ENCODE measurements at places on chromosomes 5 and 9.

DNA sequence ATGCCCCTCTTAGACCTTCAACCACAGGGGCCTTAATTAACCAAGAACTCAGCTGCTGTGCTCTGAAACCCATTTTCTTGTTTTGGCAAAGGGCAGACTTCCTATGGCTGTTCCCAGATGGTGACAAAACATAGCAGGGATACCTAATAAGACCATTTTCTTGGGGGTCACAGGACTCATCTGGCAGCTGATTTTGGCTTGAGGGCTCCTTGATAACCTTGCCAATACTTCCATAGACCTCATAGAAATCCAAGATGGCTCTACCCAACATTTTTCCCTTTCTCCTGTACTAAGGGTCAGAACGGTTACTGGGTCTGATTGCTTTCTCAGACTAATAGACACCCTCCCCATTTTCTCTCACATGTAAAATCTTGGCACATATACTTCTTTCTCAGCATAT lies 757.7 kb upstream of the SEMA6A start:
- DNase-seq = no peak

- no peak for DNase-seq
Observed at GRCh38 chr5:136040746-136041415, 12.1 kb downstream of the TGFBI start.

GRCh38 chr5:14414007-14414406 lies 167.6 kb upstream of the OTULINL start:
- DNase-seq = no peak

DNA sequence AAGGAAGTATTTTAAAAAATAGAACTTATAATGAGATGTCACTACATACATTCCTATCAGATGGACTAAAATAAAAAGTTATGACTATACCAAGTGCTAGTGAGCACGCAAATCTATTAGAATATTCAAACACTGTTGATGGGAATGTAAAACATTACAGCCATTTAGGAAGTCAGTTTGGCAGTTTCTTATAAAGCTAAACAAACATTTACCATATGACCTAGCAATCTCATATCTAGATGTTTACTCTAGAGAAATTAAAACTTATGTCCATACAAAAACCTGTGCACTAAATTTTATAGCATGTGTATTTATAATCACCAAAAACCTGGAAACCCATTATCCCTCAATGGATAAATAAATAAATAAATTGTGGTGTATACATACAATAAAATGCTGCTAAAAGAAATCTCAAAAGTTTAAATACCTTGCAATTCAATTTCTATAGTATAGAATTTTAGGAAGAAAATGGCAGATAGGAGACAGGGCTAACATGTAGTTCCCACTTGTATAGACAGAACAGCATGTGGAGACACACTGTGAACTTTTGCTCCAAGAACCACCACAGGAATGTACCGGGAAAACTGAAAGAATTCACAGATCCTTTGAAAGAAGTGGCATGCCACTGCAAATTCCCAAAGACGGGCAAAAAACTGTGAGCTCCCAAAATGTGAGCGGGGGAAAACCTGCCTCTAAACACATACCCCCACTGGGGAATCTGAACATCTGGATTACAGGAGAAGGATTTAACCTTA lies 174.6 kb upstream of the SPEF2 start:
- no peak for DNase-seq

DNA sequence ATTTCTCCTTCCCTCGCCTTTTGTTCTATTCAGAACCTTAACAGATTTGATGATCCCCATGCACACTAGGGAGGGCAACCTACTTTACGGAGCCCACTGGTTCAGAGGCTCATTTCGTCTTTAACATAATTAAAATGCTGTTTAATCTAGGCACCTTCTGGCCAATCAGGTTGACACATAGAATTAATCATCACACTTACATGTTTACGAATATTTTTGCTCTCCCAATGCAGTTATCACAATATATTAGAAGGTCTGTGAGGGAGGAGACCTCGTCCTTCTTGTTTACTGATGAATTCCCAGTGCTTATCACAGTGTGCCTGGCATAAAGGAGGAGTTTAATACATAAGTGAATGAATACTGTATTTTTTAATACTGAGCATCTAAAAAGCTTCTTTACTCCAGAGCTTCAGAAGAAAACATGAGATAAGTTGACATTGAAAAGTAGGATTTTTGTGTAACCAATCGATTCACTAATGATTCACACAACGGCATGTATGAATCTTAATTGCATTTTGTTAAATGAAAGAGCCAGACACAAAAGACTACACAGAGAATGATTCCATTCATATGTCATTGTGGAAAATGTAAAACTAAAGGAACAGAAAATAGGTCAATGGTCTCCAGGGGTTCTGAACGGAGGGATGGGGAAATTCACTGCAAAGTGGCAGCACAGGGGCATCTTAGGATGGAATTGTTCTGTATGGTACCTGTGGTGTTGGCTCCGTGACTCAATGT lies 78.6 kb upstream of the VCAN start:
- DNase-seq = no peak

DNA sequence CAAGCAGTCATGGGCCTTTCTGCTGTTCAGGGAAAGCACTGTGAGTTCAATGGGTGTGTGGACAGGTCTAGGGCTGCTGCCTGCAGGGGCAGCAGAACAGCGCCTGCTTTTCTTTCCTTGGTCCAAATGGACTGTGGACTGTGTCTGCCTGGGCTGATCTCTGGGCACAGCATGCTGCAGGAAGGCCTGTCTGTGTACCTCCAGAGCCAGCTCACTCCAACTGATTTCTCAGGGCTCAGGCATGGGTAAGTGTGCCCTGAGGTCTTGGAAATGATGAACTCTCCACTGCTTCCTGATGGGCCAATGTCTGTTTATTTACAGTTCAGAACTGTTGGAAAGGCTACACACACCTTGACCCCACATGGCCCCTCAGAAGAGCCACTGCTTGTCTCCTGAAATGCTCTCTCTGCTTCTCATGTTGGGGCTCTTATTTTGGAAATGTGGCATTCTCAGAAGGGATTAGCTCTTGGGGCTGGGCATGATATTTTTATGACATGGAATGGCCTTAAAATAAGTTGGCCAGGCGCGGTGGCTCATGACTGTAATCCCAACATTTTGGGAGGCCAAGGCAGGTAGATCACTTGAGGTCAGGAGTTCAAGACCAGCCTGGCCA lies 27.0 kb downstream of the SLC22A4 start:
- no peak for DNase-seq

- no peak for DNase-seq
Observed at GRCh38 chr5:147591120-147591519, 81.3 kb upstream of the DPYSL3 start.

- no peak for DNase-seq
Observed at GRCh38 chr5:74994826-74995225, 57.5 kb downstream of the GCNT4 start.

DNA sequence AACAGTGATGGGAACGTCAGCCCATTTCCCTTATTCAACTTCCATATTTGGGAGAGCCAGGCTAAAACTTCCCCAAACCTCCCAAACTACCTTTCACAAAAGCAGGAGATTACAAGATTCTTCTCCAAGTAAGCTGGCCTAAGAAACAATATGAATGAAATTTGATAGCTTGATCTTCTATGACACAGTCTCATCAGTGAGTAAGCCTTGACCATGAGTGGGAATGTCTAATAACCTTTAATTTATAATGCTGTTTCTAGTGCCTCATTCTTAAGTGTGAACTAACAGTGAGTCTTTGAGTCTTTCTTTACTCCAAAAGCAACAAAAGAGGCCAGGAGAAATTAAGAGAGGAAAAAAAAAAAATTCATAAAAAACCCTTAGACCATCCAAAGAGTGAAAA lies 1379.9 kb downstream of the EFNA5 start:
- no peak for DNase-seq

DNA sequence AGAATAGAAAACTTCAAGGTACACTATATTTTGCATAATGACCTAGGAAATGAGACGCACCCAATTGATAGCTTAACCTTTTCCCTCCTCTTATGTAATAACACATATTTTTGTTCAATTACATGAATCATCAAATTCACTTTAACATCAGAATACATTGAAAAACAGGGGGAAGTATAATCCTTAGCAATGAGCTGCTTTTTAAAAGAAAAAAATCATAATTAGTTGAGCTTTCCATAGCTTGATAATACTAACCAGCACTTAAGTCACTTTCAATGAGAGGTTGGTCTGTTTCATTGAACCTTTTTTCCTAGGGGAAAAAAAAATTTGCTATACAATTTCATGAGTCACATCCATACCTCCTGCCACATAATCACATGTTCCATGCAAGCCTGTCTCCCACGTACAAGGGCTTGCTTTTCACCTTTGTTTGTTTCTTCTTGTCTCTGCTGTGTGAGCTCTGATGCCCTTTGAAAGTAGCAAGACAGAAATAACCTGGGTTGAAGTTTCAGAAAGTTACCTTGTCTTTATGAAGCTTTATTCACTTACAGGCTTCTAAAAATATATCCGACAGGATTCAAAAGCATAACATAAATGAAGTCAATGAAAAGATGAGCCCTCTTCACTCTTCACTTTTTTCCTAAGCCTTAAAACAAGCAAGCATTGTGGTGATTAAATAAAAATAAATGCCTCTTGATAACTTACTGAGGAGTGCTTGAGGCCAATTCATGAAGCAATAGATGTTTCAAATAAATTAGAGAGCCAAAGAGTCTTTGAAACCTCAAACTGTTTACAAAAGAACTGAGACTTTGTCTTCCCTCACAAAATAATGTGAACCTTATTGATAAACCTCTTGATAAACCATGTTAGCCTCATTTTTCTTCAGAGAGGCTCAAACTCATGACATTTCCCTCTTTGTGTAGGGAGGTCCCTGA lies 108.5 kb downstream of the FEM1C start:
- no peak for DNase-seq

- no peak for DNase-seq
Observed at GRCh38 chr5:1867815-1868143, 14.9 kb downstream of the IRX4 start.

GRCh38 chr5:178227929-178228328 lies 4.7 kb downstream of the PHYKPL start:
- no peak for DNase-seq

DNA sequence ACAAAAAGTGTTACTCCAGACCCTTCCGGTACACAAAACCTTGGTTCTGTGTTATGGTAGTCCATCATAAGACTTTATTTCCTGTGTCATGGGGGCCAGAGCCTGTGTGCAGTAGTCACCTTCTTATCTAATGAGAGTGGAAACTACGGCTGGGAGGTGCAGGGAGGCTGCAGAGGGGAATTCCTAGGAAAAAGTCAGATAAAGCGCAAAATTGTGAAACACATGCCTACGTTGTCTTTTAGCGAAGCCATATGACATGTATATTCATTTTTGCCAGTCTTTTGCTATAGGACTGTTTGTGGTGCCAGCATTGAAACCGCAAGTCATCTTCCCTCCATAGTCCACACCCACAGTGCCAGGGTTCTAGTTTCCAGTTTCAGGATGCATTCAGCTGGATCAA lies 80.7 kb downstream of the PPARGC1B start:
- DNase-seq = no peak

DNA sequence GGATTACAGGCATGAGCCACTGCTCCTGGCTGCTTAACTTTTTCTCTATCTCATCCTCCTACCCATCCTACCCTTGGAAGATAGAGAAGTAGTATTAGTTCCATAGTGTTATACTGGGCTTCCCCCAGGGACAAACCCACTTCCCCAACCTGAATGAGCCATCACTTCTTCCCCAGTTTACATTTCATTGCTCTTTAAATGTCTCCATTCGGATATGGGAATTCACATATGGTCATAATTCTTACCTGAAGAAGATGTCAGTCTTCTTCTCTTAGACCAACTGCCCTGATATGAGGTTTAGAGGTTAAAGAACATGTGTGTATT lies 1.9 kb downstream of the CD274 start:
- DNase-seq = no peak

DNA sequence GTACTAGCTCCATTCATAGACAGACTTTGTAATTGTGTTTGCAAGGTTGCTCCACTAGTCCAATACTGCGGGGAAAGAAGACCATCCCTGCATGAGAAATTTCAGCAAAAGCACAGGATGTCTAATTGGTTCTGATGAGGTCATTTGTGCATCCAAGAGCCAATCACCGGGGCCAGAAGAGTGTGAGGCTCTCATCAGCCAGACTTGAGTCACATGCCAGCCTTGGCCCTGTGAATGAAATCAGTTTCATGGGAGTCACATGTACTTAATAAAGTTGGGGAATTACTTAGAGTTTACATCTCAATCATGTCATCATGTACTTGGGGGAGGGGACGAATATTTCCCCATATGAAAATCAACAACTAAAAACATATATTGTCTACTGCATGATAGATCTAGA lies 1236.0 kb downstream of the MAT2B start:
- DNase-seq = no peak

Measured in testis (tissue), 5 donors.